ENCODE measurements at places on chromosomes 16 and 17.

GRCh38 chr16:85125570-85126393 is 13.5 kb upstream of the CIBAR2 start:
- no peak for DNase-seq

GRCh38 chr16:65305266-65305959 is 183.6 kb upstream of the CDH11 start:
- DNase-seq, result no peak

- DNase-seq, result peak; percentile 5
Observed at GRCh38 chr16:54847207-54847606, 83.5 kb upstream of the IRX5 start.

- no peak for DNase-seq
Observed at GRCh38 chr17:21214777-21215541, 998 bp upstream of the TMEM11 start.

DNA sequence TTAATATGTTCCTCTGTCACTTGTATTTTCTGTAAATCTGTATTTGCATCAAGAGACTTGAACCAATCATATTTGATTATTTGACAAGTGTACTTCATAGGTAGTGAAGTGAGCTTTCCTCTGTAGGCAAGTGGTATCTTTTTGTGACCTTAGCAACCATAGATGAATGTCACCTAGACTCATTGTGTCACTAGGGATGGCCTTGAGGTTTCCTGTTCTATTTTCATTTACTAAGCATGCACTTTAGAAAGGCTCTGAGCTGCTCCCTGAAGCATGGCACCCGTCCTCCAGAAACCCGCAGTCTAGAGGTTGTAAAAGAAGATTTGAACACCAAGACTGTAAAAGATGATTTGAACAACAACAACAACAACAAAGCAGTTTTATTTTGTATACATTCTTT is 151.7 kb downstream of the PRKCB start:
- DNase-seq, result no peak

- no peak for DNase-seq
Observed at GRCh38 chr17:18919963-18920362, 32.0 kb upstream of the SLC5A10 start.

DNA sequence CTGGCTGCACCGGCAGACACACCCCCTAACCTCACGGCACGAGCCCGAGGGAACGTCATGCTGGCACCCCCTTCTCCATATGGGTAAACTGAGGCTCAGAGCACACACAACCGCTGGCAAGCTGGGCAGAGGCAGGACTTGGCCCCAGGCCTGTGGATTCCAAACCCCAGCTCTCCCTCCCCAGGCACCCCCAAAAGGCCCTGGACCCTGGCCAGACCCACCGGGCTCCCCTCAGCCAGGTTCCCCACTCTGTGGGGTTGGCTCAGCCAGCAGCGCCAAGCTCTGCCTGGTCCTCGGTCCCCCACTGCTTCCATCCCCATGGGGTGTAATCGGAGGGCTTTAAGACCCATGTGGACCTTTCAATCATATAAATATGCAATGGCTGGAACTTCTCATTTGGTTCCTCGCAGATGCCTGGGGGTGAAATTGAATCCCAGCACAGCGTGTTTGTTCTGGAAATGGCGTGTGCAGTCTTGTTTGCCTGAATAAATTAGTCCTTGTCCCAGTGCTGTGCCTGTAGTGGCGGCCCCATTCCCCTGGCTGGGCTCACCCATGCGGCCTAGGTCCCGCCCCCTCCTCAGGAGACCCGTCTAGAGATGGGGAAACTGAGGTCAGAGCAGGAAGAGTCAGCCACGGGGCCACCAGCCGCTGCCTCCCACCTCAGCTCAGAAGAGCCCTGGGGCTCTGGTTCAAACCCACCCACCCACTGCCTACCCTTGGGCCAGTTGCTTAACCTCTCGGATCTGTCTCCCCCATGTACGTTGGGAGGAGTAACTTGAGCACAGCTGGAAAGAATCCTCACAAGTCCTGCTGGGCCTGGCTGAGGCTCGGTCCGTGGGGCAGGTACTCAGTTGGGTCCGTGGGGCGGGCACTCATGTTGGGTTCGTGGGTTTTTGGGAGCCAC is 57.3 kb downstream of the ZFPM1 start:
- DNase-seq, result no peak

- DNase-seq, result no peak
Observed at GRCh38 chr17:7016418-7016817, 4.0 kb downstream of the RNASEK start.

DNA sequence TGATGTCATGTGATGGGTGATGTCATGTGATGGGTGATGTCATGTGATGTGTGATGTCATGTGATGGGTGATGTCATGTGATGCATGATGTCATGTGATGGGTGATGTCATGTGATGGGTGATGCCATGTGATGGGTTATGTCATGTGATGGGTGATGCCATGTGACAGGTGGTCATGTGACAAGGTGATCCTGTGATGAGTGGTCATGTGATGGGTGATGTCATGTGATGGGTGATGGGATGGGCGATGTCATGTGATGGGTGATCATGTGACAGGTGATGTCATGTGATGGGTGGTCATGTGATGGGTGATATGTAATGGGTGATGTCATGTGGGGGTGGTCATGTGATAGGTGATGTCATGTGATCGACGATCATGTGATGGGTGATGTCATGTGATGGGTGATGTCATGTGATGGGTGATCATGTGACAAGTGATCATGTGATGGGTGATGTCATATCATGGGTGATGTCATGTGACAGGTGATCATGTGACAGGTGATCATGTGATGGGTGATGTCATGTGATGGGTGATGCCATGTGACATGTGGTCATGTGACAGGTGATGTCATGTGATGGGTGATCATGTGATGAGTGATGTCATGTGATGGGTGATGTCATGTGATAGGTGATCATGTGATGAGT is 17.2 kb downstream of the CD300LB start:
- no peak for DNase-seq

DNA sequence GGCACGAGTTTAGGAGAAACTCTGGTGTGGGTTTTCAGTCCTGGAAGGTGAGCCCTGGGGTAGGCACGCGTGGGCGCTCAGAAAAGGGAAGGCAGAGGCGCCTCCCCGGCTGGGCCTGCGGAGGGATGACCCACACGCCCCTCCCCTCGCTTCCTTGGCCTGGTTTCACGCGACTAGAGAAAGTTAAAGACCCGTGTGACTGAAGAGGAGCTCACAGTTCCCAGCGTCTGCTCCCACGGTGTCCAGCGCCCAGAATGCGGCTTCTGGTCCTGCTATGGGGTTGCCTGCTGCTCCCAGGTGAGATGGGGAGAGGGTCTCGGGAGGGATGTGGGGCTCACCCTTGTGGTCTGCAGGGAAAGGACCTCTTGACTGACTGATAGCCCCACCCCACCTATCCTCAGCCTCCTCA is at the start of gene CD300LG:
CD300LG (plus strand) TSS at position 214 of the 409 bp plus-strand sequence; CDS start at position 255, 41 bp downstream.
- no peak for DNase-seq
